ENCODE measurements at places on chromosomes 11 and 22. TPM values are rescaled to one million over a fixed set of nuclear protein-coding genes. Genes with fewer than 3 reads are reported as not detected.

FAM180B gene
- not detected for total RNA-seq

PNPLA5 gene
- not detected for total RNA-seq

PRSS23 gene
- 20.0 TPM for total RNA-seq

C11orf86 gene
- total RNA-seq, result not detected

GDPD4 gene
- not detected for total RNA-seq

SPI1 gene
- total RNA-seq, result 10.9 TPM

C22orf42 gene
- total RNA-seq, result 1.6 TPM

APOC3 gene
- 7.3 TPM for total RNA-seq

HOATZ gene
- total RNA-seq, result not detected

INPPL1 gene
- 47.2 TPM for total RNA-seq

SOX10 gene
- total RNA-seq, result 0.66 TPM

OR5M10 gene
- total RNA-seq, result not detected
